Large intestine (tissue), 12 donors: ENCODE measurements at places on chromosomes 7 and 10.
A peak's percentile ranks its signal among the peaks of the same experiment; 100 is the strongest.

DNA sequence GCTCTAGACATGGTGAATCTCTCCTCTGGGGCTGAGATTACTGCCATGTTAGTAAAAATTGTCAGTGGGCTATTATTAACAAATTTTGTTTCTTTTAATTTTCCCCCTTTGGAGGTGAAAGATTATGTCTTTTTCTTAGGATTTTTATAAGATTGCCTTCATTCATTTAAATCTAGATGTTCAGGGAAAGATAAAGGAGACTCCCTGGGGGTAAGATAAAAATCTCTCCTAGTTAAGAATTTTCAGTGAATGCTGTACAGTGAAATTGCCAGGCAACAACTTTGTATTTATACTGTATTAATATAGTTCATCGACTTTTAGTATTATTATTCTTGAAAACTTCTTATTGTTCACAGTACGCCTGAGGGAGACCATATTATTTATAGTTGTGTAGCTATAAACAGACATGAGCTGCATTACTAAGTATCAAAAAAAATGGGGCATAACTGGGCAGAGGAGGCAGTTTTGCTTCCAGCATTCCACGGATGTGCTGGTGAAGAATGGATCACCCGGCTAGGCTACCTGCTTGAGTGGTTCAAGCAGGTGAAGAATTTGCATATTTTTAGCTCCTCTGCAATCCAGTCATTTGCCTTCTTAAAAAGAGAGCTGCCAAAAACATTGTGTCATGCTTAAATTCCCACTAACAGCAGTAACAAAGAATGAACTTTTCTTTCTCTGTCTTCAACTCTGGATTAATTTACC lies 552.1 kb downstream of the DNAJB9 start:
- no peak overlapping the region for H3K4me3 ChIP-seq
- no peaks in the 10 kb centered on the region for H3K36me3 ChIP-seq
- H3K4me1 ChIP-seq = no peaks in the 10 kb centered on the region

GRCh38 chr10:102643336-102644065 lies 778 bp upstream of the TRIM8 start:
- peaks cover 13% of the 10 kb centered on the region for H3K36me3 ChIP-seq
- H3K4me3 ChIP-seq = peak overlapping the region; percentile 96
- H3K27me3 ChIP-seq = no peaks in the 10 kb centered on the region
- peak; percentile 81 for DNase-seq
- peak overlapping the region; percentile 99 for H3K27ac ChIP-seq
- peaks cover 21% of the 10 kb centered on the region for H3K4me1 ChIP-seq

DNA sequence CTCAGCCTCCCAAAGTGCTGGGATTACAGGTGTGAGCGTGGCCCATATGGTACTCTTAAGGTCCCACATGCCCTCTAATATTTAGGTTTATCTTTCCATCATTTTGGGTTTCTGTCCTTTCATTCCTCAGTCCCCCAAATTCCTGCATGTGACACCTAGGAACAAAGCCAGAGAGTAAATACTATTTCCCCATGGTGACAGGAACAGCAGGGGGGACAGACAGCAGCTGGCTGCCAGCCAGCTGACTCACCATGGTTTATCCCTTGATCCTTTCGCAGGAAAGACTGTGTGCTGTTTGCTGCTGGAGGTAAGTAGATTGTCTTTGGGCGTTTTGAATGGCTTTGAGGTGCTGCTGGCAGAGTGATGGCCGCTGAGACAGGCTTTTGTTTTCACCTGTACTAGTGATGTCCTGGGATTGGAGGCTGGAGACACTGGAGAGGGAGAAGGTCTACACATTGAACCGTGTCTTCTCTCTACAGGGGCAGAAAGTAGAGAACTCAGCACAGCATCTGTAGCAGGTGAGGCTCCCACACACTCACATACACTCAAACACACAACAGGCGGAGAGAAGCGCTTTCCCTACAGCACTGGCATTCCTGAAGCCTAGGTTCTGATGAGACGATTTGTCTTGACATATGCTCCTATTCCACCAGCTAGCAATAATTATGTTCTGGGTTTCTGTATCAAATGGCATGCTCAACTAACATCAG lies 83.7 kb upstream of the EFCAB10 start:
- no peaks in the 10 kb centered on the region for H3K27me3 ChIP-seq
- peaks cover 22% of the 10 kb centered on the region for H3K36me3 ChIP-seq
- no peak for DNase-seq
- H3K27ac ChIP-seq = no peak overlapping the region
- H3K4me1 ChIP-seq = no peaks in the 10 kb centered on the region

GRCh38 chr7:50735333-50735732 lies 47.4 kb downstream of the GRB10 start:
- no peak overlapping the region for H3K27ac ChIP-seq
- H3K4me3 ChIP-seq = no peak overlapping the region
- DNase-seq = no peak
- no peaks in the 10 kb centered on the region for H3K27me3 ChIP-seq

DNA sequence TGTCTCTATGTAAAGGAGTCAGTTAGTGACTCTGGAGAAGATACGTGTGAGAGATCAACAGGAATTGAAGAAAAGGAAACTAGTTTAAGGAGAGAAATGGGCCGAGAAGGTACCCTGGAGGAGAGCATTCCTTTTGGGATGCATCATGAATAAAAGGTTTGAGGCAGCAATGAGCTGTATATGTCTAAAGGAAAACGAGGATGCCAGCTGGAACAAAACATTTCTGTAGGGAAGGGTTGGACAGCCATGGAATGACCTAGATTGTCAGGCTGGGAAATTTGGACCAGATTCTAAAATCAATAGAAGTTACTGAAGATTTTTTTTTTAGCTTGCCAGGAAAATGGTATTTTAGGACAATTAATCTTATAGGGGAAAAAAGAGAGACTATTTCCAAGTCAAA lies 17.2 kb upstream of the MPP7 start:
- no peaks in the 10 kb centered on the region for H3K4me1 ChIP-seq
- H3K27me3 ChIP-seq = peaks cover 2% of the 10 kb centered on the region
- no peak overlapping the region for H3K27ac ChIP-seq
- no peak for DNase-seq
- H3K36me3 ChIP-seq = no peaks in the 10 kb centered on the region
- no peak overlapping the region for H3K4me3 ChIP-seq

DNA sequence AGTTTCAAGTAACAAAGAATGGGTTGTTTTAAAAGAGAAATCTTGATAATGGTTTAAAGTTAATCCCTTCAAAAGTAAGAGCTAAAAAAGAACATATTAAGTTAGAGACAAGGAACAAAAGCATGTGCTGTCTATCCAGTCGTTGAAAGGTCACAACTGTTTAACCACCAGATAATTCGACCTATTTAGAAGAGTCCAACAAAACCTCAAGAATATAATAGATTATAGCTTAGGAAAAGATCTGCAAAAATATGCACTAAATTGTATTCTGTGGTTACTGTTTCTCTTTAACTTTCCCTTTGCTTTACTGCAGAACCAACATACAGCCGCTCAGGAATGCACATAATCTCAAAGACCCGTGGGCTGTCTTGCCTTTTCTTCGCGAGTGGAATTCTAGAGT lies 74.9 kb downstream of the PCGF5 start:
- H3K36me3 ChIP-seq = no peaks in the 10 kb centered on the region
- H3K4me3 ChIP-seq = no peak overlapping the region
- H3K27ac ChIP-seq = no peak overlapping the region

GRCh38 chr10:46528171-46528671 lies 28.2 kb downstream of the GPRIN2 start:
- no peaks in the 10 kb centered on the region for H3K36me3 ChIP-seq
- DNase-seq = no peak
- no peak overlapping the region for H3K4me3 ChIP-seq
- peaks cover 11% of the 10 kb centered on the region for H3K4me1 ChIP-seq

GRCh38 chr10:78162853-78163252 lies 129.2 kb downstream of the RPS24 start:
- DNase-seq = no peak
- H3K27ac ChIP-seq = no peak overlapping the region
- H3K4me1 ChIP-seq = no peaks in the 10 kb centered on the region
- H3K27me3 ChIP-seq = peaks cover 2% of the 10 kb centered on the region

GRCh38 chr10:62560201-62560819 lies 186.1 kb downstream of the ZNF365 start:
- H3K27me3 ChIP-seq = no peaks in the 10 kb centered on the region
- H3K4me1 ChIP-seq = no peaks in the 10 kb centered on the region
- H3K27ac ChIP-seq = no peak overlapping the region
- no peak for DNase-seq
- no peaks in the 10 kb centered on the region for H3K36me3 ChIP-seq
- H3K4me3 ChIP-seq = no peak overlapping the region

- no peak overlapping the region for H3K27ac ChIP-seq
- DNase-seq = no peak
- no peaks in the 10 kb centered on the region for H3K27me3 ChIP-seq
- no peaks in the 10 kb centered on the region for H3K36me3 ChIP-seq
- no peak overlapping the region for H3K4me3 ChIP-seq
Measured at GRCh38 chr7:47873762-47874161, 74.5 kb downstream of the PKD1L1 start.

DNA sequence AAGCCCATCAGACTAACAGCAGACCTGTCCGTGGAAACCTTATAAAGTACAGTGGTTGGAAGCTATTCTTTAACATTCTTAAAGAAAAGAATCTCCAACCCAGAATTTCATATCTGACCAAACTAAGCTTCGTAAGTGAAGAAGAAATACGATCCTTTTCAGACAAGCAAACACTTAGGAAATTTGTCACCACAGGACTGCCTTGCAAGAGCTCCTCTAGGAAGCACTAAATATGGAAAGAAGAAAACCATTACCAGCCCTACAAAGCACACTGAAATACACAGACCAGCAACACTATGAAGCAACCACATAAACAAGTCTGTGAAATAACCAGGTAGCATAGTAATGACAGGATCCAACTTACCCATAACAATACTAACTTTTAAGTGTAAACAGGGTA lies 177.7 kb upstream of the PRSS1 start:
- peaks cover 6% of the 10 kb centered on the region for H3K27me3 ChIP-seq
- H3K4me1 ChIP-seq = no peaks in the 10 kb centered on the region
- H3K36me3 ChIP-seq = no peaks in the 10 kb centered on the region
- H3K27ac ChIP-seq = no peak overlapping the region

DNA sequence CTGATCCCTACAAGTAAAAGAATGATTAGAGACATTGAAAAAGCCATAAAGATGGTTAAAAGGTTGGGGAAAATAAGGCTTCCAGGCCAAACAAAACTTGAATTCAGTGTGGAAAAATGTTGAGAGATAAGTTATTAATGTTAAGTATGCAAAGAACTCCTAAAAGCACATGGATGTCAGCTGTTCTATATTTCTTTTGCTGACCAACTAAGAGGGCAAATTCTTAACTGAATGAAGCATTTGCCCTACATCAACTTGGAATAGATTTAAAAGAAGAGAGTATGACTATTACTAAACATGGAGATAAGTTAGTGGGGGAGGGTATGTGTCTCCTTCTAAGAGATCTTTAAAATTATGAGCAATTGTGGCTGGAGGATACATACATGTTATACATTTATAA lies 124.8 kb downstream of the KIAA1217 start:
- no peak overlapping the region for H3K4me3 ChIP-seq
- no peak for DNase-seq
- no peaks in the 10 kb centered on the region for H3K27me3 ChIP-seq
- H3K4me1 ChIP-seq = no peaks in the 10 kb centered on the region
- no peaks in the 10 kb centered on the region for H3K36me3 ChIP-seq
- H3K27ac ChIP-seq = no peak overlapping the region

DNA sequence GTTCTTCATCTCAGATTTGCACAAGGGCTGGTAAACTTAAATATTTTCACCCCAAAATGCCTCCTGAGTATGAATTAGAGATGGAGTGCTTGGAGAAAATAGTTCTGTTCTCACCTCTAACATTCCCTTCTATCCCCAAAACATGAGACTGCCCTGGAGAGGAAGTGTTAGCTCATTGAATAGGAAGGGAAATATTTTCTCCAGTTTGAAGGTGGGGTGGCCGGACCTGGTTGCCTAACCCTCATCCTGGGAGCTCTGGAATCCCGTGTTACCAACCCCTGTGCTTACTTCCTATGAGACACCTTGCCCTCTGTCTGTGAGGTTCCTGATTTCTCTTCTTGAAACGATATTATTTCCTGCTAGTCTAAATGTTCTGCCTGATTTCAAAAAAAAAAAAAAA lies 779 bp downstream of the IFIT2 start:
- DNase-seq = no peak
- peaks cover 5% of the 10 kb centered on the region for H3K4me1 ChIP-seq
- H3K4me3 ChIP-seq = no peak overlapping the region
- no peaks in the 10 kb centered on the region for H3K27me3 ChIP-seq
- H3K36me3 ChIP-seq = peaks cover 11% of the 10 kb centered on the region
